ENCODE measurements at places on chromosomes 12 and 14.

DNA sequence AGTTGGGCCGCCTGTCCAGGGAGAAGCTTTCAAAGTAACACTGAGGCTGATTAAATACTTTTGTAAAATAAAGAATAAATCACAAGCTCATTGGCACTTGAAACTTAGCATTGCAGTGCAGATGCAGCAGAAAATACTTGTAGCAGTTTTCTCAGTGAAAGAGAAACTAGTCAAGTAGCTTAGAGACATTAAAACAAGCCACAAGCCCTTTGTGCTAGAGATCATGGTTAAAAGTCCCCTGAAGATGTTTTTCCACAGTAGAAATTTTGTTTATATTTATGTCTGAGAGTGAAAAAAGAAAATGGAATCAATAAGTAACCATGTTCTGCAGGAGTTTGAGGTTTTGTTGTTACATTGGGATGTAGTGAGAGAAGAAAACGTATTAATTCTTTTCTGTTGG is 5.9 kb downstream of the PSEN1 start:
- DNase-seq, result no peak

DNA sequence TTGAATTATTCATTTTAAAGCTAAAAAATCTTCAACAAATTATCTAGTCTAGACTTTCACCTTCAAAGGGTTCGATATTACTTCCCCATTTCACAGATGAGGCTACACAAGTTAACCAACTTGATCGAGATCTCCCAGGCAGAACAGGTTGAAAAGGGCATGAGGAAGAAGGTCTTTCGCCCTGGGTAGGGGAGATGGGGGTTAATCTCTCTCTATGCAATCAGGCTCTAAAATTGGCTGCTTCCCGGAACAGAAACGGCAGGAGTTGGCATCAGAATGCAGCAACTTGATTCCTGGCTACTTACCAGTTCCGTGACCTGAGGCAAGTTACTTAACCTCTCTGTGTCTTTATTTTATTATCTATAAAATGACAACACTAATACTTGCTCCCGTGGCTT is 2.4 kb upstream of the CISTR start:
- DNase-seq, result no peak

- DNase-seq, result no peak
Observed at GRCh38 chr14:85159726-85160125, 370.2 kb upstream of the FLRT2 start.

DNA sequence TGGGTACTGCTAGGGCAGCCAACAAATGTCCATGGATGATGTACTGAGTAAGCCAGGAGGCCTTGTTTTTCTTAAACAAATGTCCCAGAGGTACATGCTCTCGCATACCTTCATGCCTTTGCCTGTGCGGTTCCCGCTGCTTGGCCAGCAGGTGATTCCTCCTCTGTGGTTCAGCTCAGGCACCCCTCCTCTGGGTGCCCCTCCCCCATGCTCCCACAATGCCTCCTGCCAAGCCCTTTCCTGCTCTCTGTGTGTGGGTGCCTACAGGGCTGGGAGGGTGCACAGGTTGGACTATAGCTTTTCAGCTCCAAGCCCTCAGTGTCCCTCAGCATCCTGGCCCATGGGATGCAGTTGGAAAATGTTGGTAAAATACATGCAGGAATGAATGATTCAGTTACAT is 23.5 kb downstream of the ASB2 start:
- no peak for DNase-seq

- no peak for DNase-seq
Observed at GRCh38 chr12:97305651-97306050, 157.0 kb upstream of the RMST start.

DNA sequence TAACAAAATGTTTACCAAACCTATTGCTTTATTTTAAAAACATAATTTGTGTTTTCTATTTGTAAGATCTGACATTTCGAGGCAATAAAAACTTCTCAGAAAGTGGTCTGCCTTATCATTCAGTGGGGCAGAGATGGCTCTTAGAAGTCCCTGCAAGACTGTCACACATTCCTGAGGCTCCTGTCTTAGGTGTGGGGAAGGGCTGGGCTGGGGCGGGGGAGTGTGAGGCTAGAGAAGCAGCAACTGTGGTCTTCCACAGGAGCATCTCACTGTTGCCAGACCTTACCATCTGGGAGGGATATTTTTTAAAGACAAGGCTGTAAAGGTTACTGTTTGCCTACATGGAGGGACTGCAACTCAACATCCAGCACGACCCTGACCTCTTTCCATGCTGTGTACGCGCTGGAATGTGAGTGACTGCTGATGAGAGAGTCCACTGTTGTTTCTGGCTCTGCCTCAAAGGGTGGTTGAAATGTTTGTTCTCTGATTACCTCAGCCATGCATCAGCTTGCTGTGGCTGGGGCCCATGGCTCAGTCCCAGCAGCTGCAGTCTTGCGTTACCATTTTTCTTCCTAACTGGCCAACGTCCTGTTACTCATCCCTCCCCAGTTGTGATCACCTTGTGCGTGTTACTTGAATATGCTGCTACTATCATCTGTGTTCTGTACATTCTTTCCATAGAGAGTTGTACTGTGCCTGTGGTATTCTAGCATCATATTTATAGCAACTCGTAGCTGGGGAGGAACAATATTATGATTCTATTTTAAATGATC is 12.4 kb downstream of the ERG28 start:
- DNase-seq, result no peak

- peak; percentile 64 for DNase-seq
Observed at GRCh38 chr12:49750027-49750995, 9.0 kb downstream of the TMBIM6 start.

DNA sequence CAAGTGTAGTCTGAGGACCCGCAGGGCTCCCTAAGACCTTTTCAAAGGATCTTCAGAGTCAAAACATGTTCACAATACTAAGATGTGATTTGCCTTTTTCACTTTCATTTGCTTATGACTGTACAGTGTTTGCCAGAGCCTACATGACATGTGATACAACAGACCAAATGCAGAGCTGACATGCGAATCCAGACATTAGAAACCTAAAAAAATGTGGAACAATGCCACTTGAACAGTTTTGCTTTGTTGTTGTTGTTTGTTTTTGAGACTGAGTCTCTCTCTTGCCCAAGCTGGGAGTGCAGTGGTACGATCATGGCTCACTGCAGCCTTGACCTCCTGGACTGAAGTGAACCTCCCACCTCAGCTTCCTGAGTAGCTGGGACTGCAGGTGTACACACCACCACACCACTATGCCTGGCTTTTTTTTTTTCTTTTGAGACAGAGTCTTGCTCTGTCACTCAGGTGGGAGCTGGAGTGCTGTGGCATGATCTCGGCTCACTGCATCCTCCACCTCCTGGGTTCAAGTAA is 5.3 kb upstream of the RAB35 start:
- DNase-seq, result no peak

DNA sequence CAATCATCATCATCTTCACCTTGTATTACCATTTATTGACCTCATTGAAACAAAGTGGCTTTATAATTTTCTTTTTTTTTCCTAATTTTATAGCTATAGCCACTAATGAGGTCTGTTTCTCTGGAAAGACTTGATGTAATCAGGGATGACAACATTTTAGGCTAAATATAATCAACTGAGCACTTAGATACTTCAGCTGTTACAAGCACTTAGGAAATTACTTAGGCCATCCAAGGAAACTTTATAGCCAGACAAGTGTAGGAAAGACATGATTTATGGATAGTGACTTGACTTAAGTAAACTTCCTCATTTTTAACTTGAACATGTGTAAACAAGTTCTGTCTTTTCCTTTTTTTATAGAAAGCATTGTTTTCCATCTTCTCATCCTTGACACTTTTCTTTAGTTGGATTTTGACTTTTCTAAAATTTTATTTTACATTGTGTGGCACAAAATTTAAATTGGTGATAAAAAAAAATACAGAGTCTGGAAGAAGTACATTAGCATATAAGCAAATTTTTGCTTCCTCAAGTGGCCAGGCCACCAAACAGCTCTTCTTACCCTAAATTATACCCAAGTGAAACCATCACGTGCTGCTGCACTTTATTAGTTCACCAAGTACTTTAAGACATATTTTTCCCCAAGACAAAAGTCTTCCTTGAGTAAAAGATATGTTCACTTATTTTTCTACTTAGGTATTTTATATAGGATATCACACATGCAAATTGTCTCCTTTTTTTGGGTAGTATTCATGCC is 15.1 kb downstream of the CPNE8 start:
- DNase-seq, result no peak

- no peak for DNase-seq
Observed at GRCh38 chr14:92463141-92463540, 50.4 kb upstream of the RIN3 start.

DNA sequence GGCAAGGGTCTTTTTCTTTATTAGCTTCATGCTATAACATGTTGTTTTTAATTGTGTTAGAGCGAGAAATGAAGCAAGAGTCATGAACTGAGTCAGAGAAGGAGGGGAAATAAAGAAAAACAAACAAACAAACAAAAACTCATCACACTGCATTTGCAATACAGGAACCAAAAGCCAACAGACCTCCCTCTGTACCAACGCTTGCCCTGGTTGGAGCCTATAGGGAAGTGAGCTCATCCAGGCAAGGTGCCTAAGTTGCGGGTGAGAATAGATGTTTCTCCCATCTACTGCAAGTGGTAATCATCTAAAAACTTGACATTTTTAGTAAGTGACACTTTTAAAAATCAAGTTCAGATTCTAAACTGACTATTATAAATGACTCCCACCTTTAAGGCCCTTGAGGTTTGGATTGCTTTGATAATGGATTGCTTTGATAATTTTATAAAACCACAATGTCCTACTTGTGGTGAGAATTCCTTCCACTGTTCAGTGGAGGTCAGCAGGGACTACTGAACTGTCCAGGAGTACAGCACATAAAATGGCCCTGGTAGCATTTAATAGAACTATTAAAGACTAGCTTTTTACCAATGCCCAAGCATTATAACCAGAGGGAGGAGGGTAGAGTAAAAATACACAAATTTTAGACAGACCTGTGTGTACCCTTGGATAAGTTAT is 31.3 kb downstream of the SLC38A1 start:
- DNase-seq, result no peak

DNA sequence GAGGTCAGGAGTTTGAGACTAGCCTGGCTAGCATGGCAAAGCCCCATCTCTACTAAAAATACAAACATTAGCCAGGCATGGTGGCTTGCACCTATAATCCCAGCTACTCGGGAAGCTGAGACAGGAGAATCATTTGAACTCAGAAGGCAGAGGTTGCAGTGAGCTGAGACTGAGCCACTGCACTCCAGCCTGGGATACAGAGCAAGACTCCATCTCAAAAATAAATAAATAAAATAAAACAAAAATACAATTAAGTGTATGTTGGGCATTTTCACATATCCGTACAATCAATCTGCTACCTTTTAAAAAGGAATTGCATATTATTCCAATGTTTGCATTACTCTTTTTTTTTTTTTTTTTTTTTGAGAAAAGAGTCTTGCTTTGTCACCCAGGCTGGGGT is 47.7 kb upstream of the HECTD1 start:
- no peak for DNase-seq

- DNase-seq, result no peak
Observed at GRCh38 chr14:103223818-103224352, 100.6 kb downstream of the TNFAIP2 start.

GRCh38 chr12:2317772-2318171 is 265.0 kb downstream of the CACNA1C start:
- no peak for DNase-seq

DNA sequence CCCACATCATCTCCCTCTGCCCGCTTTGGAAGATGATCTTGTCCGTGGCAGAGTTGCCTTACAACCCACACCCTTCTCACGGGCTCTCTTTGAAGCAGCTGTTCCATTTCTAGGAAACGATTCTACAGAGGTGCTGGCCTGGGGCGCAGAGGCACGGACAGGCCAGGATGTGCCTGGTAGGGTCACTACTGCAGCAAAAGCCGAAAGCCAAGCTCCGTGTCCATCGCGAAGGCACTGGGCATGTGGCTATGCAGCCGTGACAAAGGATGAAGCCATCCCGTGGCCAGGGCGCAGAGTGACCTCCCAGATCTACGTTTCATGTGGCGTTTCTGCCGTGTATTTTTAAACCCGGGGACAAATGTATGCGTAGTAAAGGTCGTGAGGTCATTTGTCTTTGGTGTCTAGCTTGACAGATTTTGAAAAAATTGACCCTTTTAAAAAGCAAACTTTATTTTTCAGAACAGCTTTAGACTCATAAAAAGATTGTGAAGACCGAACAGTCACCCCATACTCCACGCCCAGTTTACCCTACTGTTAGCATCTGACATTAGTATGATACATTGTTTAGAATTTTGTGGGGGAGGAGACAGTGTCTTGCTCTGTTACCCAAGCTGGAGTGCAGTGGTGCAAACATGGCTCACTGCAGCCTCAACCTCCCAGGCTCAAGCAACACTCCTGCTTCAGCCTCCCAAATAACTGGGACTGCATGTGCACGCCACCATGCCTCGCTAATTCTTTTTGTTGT is 40.4 kb upstream of the NCOR2 start:
- DNase-seq, result no peak

GRCh38 chr14:21070083-21070609 is at the start of gene ARHGEF40:
ARHGEF40 (plus strand) TSS chr14:21070304; CDS start chr14:21070397, 93 bp downstream.
- DNase-seq, result peak; percentile 25

DNA sequence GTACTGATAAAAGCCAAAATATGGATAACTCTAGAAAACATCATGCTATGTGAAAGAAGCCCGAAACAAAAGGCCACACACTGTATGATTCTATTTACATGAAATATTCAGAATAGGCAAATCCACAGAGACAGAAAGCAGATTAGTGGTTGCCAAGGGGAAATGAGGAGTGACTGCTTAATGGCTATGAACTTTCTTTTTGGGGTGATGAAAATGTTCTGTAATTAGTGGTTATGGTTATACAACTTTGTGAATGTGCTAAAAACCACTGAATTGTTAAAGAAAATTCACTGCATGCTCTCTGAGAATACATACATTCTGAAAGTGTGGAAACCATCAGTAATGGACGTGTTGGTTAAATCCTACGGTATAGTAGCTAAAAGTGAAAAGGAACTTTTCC is 39.9 kb upstream of the STON2 start:
- no peak for DNase-seq

- DNase-seq, result no peak
Observed at GRCh38 chr14:48349689-48350088, 674.3 kb upstream of the MDGA2 start.

Measured in large intestine (tissue), 12 donors.